Mesenchymal stem cell (in vitro differentiated cells and primary cell): ENCODE measurements at places on chromosomes 3 and 15.

GRCh38 chr3:27632431-27633223 lies 89.5 kb downstream of the EOMES start:
- no peak for DNase-seq

DNA sequence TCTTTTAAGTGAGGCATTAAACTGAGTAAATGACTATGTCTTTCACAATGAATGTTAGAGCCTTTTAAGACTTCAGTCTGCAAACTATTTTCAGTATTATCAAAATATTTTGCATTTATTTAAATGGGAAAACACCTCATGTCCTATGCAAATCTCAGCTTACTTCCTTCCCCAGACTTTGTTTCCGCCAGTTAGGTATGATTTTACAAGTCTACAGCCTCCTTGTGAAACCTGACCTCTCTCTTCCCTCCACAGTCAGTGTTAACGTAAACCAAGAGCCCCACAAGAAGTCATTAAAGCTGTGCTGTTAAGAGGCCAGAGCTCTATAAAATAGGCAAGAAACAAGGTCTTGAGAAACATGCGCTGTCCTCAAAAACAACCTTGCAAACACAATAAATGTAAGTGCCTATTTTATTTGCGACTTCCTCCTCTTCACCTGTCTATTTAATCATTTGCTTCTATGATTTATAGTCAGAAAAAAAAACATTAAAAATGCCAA lies 48.3 kb downstream of the PRTG start:
- DNase-seq: peak; percentile 89

GRCh38 chr3:113140876-113141275 lies 70.5 kb upstream of the BOC start:
- DNase-seq: no peak

DNA sequence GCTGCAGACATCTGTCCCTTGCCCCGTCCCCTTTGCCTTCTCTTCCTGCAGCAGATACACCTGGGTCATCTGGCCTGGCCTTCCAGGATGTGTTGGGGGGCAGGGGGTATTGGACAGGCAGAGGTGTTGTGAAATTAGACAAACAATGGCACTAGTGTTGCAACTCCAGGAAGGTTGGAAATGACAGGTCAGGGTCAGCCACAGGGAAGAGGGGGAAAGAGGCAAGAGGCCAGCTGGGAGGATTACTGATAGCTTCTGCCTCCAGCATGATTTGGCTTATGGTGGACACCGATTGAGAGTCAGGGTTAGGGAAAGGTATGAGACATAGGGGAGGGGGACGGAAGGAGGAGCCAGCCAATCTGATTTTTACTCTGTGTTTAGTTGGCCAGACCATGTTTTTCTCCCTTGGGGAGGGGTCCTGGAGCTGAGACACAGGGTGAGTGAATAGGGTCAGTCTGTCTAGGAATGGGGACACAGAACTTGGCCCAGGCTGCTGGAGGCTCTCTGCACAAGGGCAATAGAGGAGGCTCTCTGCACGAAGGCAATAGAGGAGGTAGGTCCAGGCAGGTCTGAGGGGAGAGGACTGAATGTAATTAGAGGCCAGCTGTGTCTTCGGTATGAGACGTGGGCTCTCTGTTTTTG lies 3.4 kb upstream of the ATP2B2 start:
- DNase-seq: no peak

DNA sequence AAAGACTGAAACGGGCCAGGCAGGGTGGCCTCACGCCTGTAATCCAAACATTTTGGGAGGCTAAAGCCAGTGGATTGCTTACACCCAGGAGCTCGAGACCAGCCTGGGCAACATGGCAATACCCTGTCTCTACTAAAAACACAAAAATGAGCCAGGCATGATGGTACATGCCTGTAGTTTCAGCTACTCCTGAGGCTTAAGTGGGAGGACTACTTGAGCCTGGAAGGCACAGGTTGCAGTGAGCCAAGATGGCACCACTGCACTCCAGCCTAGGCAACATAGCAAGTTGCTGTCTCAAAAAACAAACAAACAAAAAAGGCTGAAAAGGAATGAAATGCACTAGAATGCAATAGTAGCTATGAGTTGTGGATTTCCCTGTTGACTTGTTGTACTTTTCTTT lies 94.7 kb downstream of the STAG1 start:
- DNase-seq: no peak

- DNase-seq: no peak
Observed at GRCh38 chr15:75729326-75730069, 16.9 kb upstream of the CSPG4 start.

- peak; percentile 86 for DNase-seq
Observed at GRCh38 chr3:55482496-55483195, 4.5 kb downstream of the WNT5A start.

DNA sequence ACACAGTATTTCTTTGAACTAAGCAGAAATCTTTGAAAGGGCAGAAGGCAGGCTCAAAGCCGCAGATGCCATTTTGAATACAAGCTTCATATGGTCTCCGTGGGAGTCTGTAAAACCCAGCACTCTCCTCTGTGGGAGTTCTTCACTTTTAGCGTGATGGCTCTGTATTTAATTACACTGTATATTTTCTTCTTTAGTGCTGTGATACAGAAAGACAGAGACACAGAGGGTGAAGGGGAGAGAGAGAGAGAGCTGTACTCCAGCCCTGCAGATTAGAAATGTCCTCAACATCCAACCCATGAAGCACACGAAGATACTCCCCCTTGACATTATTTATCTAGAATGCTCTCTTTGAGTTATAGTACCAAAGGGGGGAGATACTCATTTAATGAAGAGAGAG lies 752.6 kb upstream of the NR2F2 start:
- no peak for DNase-seq

GRCh38 chr3:42306499-42306898 lies 40.5 kb upstream of the CCK start:
- no peak for DNase-seq

- DNase-seq: no peak
Observed at GRCh38 chr15:66474135-66474534, 23.4 kb downstream of the SNAPC5 start.

DNA sequence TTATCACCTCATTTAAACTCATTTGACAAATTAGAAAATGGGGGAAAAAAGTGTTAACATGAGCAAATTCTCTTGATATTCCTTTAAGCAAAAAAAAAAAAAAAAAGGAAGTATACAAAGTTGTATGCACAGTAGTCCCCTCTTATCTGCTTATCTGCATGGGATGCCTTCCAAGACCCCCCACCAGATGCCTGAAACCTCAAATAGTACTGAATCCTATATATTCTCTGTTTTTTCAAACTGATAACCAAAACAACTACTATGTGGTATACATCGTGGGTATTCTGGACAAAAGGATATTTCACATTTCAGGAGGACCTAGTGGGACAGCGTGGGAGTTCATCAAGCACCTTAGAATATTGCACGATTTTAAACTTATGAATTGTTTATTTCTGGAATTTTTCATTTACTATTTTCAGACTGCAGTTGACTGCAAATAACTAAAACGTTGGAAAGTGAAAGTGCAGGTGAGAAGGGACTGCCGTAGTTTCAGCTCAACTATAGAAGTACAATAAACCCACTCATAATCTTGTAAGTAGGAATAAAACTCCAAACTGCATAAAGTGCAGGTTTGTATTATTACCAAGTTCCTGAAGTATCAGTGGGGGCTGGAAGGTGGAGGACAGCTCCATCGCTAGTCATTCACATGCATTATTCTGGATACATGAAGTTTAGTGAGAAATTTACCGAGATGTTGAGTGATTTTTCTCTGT lies 43.6 kb upstream of the PLCL2 start:
- no peak for DNase-seq

DNA sequence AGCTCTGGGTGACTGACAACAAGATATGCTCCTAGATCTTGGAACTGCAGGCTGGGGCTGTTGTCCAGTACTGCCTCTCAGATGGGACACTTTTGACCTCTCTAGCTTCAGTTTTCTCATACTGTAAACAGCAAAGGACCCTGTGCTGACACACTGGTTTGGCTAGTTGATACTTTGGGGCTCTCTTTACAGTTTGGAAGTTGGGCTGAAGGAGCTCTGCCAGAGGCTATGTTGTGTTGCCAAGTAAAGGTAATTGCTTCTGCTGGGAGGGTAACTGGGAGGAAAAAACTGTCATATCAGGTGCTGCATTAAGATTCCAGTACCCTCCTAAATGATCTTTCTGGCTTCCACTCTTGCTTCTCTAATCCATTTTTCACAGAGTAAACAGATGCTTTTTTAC lies 54.0 kb downstream of the ISL2 start:
- no peak for DNase-seq

DNA sequence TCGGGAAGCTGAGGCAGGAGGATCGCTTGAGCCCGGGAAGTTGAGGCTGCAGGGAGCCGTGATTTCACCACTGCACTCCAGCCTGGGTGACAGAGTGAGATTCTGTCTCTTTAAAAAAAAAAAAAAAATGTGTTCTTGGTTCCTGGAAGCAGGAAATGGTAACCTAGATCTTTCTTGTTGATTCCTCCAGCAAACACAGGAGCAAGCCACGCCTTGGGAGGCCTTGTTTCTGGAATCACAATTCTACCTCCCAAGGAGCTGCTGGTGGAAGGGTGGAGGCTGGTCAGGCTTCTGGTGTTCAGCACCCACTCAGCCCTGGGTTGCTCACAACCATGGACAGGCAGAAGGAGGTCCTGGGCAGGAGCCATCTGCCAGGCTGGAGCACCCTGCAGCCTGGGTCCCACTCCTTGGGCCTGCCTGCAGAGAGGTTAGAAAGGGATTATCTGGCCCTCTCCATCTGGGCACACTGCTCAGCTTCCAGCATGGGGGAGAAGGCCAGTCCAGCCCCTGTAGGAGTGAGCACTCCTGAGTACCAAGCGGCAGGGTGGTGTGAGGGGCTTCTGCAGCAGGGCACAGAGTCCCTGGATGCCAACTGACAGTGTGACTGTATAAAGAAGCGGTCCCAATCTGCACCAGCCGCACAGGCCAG lies 65.6 kb downstream of the ABTB1 start:
- DNase-seq: peak; percentile 72

GRCh38 chr15:80429964-80430363 lies 25.8 kb downstream of the ARNT2 start:
- no peak for DNase-seq

- DNase-seq: no peak
Observed at GRCh38 chr3:135755330-135756105, 210.0 kb upstream of the PPP2R3A start.

DNA sequence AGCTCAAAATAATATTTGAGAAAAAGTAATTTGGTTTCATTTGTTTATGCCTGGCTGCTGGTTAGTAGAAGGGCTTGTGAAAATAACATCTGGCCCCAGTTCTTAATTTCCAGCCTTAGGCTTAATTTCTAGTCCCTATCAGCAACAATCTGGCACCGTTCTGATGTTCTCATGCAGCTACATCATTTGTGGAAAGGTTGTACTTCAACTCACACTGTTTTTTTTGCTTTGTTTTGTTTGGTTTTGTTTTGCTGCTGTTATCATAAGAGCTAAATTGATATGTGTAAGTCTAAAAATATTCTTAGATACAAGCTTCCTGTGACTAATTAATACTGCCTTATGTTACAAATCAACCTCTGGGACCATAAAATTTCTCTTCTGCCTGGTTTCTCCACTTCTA lies 8.9 kb downstream of the CPA3 start:
- DNase-seq: no peak

- DNase-seq: no peak
Observed at GRCh38 chr3:105967117-105967516, 98.3 kb upstream of the CBLB start.

GRCh38 chr15:94125698-94126097 lies 105.7 kb upstream of the MCTP2 start:
- DNase-seq: no peak
